ENCODE measurements at places on chromosomes 6 and 20.

GRCh38 chr6:41426888-41427641, 91.7 kb downstream of the NCR2 start:
- DNase-seq: no peak

- no peak for DNase-seq
Measured at GRCh38 chr20:34875642-34876405, 588 bp upstream of the ACSS2 start.

GRCh38 chr6:27168586-27169443, 78.7 kb upstream of the PRSS16 start:
- DNase-seq: no peak

DNA sequence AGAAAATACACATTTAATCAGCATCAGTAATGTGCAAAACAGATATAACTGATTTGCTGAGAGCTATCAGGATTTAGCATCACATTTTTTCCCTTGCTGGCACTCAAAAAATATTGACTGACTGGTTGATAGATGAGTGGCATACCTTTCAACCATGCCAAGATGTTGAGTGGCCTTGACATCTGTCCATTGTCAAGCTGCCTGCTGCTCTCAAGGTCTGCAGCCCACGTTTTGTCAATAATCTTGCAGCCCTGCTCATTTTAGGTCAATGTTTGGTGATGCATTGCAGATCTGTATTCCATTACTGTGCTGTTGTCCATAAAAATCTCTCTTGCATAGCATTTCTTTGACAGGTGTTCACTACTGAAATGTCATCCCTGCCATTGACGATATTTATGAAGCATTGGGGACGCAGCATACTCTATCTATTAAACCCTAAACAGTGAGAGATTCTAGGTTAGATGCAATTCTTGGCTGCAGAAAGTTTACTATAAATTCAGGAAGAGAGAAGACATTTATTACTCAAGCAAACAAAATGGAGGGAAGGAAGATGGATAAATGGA, 111.6 kb downstream of the BFSP1 start:
- DNase-seq: no peak

DNA sequence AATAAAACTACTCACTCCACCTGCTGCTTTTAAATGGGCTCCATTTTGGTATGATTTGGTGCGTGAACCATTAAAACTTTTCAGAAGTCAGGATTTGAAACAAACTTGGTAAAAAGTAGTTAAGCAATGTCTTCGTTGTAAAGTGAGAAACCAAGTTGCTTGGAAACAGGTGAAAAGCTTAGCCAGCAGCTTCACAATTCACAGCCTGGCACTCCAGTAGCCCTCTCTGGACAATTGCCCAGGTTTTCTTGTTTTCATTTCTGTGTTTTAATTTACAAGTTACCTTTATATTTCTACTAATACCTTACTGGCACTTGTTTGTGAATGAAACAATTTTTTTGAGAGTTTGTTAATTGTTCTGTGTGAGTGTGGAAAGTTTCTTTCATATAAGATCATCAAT, 12.8 kb downstream of the NT5E start:
- DNase-seq: no peak

DNA sequence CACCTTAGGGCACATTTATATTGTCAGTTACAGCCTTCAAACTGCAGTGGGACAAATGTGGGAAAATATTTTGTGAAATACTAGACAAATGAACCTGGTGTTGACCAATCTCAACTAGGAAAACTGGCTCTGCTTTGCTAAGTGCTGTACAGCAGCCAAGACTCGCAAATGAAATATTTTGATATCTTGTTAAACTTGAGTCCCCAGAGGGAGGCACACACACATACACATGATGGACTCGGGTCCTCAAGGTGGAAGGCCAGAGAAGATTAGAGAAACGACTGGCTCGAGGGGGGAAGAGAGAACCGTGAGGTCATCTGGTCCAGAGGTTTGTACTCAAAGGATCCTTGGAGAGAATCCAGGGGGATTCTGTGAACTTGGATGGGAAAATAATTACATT, 67.3 kb upstream of the JAG1 start:
- no peak for DNase-seq

Measured in activated CD4-positive, alpha-beta T cell treated with anti-CD3 and anti-CD28 coated beads for 48 hours (primary cell).